Stimulated activated CD4-positive, alpha-beta T cell treated with anti-CD3 and anti-CD28 coated beads, Interleukin-2, amount 100 ng/mL, for 4 hours (primary cell): ENCODE measurements at places on chromosomes 5 and 9.

DNA sequence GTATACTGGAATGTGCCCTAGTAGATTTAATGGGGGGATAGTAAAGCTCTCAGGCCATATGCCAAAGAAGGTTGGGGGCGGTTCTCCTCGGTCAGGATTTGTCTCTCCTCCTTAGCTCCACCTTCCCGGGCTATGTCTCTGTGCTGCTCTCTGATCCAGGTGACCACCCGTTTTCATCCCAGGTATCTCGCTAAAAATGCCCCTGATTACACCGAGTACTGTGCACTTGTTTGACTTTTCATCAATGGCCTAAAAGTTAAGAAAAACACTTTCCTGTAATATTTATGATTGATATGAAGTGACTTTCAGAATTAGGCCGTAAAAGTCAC, 724 bp downstream of the NDUFS6 start:
- DNase-seq = no peak

GRCh38 chr5:44331471-44332050, 57.7 kb downstream of the FGF10 start:
- DNase-seq = no peak

GRCh38 chr9:121242219-121242958, 25.6 kb upstream of the GSN start:
- no peak for DNase-seq

GRCh38 chr5:177098120-177098469, 11.4 kb downstream of the FGFR4 start:
- DNase-seq = no peak

DNA sequence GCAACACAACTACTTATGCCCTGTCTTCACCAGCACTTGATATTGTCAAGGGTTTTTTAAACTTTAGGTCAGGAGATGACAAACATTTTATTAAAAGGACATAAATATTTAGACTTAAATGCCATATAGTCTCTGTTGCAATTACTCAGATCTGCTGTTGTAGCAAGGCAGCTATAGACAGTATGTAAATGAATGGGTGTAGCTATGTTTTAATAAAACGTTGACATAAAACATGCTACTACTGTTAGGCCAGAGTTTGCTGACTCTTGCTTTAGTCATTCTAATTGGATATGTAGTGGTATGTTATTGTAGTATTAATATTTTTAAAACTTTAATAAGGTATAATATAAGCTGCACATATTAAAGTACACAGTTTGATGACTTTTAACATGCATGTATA, 27.7 kb downstream of the ZNF131 start:
- no peak for DNase-seq

- DNase-seq = no peak
Measured at GRCh38 chr9:129223551-129224208, 45.6 kb upstream of the IER5L start.

GRCh38 chr5:139446956-139447779, 7.8 kb upstream of the DNAJC18 start:
- no peak for DNase-seq

- no peak for DNase-seq
Measured at GRCh38 chr9:88574953-88575352, 40.0 kb downstream of the NXNL2 start.

GRCh38 chr5:109630093-109630492, 59.6 kb upstream of the MAN2A1 start:
- DNase-seq = no peak

DNA sequence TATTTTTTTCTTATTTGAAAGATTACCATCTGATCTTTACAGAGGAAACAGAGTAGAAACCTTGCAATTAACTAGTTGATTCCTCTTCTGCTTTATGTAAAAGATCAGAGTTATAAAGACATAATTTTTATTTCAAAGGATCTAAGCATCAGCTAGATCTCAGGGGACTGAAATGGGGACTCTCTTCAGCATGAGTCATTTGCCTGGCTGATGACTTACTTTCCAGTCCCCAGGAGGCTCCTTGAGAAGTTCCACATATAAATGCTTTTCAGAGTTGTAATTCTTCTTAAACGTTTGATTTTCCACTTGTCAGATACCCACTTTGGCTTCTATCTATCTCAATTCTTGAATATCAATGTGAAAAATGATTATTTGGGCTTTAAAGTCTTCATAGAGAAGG, 389.4 kb downstream of the RAB3C start:
- no peak for DNase-seq

GRCh38 chr9:104589626-104590025, 9.6 kb downstream of the OR13C5 start:
- no peak for DNase-seq

GRCh38 chr9:84323858-84324257, 16.7 kb downstream of the SLC28A3 start:
- DNase-seq = no peak

- DNase-seq = no peak
Measured at GRCh38 chr9:130774183-130774582, 60.9 kb upstream of the ABL1 start.

DNA sequence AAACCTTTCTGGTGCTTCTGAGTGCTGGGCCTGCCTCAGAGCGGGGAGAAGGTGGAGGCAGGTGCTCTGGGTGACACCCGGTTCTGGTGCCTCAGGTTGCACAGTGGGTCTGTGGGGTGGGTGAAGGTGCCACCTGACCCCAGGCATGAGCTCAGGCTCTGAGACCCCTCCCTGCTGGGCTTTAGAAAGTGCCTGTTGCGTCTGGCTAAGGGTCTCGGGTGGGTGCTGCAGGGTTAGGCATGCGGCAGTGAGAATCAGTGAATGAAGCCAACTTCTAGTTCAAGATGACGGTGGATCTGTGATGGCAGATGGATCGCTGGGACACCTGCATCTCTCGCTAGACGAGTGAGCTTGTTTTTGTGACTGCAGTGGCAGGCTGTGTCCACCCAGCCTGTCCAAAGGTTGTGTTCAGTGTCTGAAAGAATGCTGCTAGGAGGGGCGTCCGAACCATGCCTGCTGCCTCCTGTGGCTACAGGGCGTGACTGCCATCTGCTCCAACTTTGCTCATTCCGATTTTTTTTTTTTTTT, 5.0 kb downstream of the SQSTM1 start:
- DNase-seq = no peak
